Glutamatergic neuron (in vitro differentiated cells): ENCODE measurements at places on chromosomes 3 and 15. TPM values are rescaled to one million over a fixed set of nuclear protein-coding genes. Genes with fewer than 3 reads are reported as not detected.
A peak's percentile ranks its signal among the peaks of the same experiment; 100 is the strongest.

- DNase-seq: no peak
- H3K27ac ChIP-seq: no peak overlapping the region
- H3K4me1 ChIP-seq: no peaks in the 10 kb centered on the region
- H3K27me3 ChIP-seq: no peaks in the 10 kb centered on the region
- no peaks in the 10 kb centered on the region for H3K36me3 ChIP-seq
Observed at GRCh38 chr3:104556372-104557078, 810.2 kb upstream of the ALCAM start.

- H3K36me3 ChIP-seq: peaks cover 10% of the 10 kb centered on the region
- H3K27me3 ChIP-seq: no peaks in the 10 kb centered on the region
- H3K27ac ChIP-seq: no peak overlapping the region
- no peak overlapping the region for H3K4me3 ChIP-seq
- peaks cover 3% of the 10 kb centered on the region for H3K4me1 ChIP-seq
Observed at GRCh38 chr15:52086011-52086786, 26.4 kb downstream of the BCL2L10 start.

- peaks cover 17% of the 10 kb centered on the region for H3K4me1 ChIP-seq
- H3K36me3 ChIP-seq: peaks cover 3% of the 10 kb centered on the region
- H3K27me3 ChIP-seq: peaks cover 4% of the 10 kb centered on the region
- no peak for DNase-seq
- H3K4me3 ChIP-seq: no peak overlapping the region
Observed at GRCh38 chr3:182485301-182485700, 308.0 kb upstream of the ATP11B start.

DNA sequence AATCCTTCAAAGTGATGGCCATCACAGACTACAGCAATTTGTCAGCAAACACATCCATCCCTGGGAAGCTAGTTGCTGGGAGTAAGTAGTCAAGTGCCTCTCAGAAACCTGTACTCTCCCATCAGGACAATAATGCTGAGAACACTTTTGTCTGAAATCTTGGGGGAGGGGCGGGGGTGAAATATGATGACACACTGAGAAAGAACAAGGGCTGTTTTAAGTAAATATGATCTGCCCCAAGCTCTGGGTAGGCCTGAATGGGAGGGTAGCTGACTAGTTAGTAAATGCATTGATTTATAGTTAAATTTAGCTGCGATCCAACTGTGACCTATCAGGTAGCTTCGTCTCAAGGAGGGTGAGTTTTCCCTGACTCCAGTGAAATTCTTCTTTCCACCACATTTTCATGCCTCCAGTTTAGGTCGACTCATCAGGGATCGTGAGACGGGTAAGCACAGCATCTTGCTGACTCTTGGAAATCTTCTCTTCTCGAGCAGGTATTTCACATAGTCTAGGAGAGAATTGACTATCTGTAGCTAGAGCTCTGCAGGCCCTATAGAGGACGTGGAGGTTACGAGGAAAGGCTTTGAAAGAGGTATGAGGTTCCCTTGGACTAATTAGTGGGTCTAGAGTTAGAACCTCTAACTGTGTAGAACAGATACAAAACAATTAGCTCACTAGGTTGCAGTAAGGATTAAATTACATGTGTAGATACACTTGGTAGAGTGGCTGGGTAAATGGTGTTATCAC, 213.4 kb upstream of the SLC2A2 start:
- H3K4me1 ChIP-seq: peaks cover 26% of the 10 kb centered on the region
- no peak for DNase-seq
- no peak overlapping the region for H3K4me3 ChIP-seq
- no peaks in the 10 kb centered on the region for H3K36me3 ChIP-seq

- H3K36me3 ChIP-seq: no peaks in the 10 kb centered on the region
- no peak overlapping the region for H3K4me3 ChIP-seq
- H3K4me1 ChIP-seq: peaks cover 39% of the 10 kb centered on the region
- peak overlapping the region; percentile 22 for H3K27ac ChIP-seq
- DNase-seq: no peak
Observed at GRCh38 chr15:67504796-67505195, 16.1 kb upstream of the C15orf61 start.

DNA sequence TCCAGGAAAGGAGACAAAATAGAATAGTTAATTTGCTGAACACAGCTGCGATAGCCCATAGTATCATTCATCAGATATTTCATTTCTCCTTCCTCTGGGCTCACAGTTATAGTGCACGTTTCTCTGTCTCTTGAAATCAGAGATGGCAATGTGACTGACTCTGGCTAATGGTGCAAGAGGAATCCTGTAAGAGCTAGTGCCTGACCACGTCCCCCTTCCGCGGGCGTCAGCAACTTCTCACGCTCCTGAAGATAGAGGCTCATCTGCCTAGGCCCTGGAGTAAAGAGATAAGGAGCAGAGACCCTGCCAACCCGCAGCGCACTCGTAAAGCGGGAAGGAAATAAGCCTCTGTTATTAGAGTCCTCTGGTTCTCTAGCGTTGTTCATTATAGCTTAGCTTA, 391.8 kb downstream of the VPS13C start:
- H3K36me3 ChIP-seq: no peaks in the 10 kb centered on the region
- H3K27ac ChIP-seq: no peak overlapping the region
- no peak overlapping the region for H3K4me3 ChIP-seq
- H3K4me1 ChIP-seq: no peaks in the 10 kb centered on the region
- H3K27me3 ChIP-seq: no peaks in the 10 kb centered on the region

DNA sequence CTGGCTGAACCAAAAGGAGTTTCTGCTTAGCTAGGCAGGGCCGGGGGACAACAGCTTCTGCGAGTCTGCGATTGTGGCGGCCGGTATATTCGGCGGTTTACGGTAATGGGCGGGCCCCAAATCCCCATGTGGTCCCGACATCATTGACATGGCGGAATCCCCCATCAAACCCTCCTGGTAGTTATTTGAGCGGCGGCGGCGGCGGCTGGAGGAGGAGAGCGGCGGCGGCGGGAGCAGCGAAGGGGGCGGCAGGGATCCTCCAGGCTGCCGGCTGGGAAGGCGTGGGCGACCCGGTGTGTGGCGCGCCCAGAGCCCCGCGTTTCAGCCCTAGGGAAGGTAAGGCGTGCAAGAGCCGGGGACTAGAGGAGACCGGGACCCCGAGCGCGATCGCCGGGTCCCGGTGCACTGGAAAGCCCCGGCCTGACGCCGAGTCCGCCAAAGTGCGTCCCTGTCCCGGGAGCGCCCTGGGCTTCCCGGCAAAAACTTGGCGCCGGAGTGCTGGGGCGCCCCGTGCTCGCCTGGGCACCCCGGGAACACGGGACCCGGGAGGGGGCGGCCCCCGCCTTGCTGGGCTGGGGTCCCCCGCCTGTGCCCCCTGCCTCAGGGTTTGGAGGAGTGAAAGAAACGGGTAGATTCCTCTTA, at the start of gene FNDC3B:
Gene FNDC3B (plus strand): TSS at position 143 of the 642 bp plus-strand sequence. CDS start 72,902 bp downstream, outside the sequence.
- no peaks in the 10 kb centered on the region for H3K36me3 ChIP-seq
- H3K27me3 ChIP-seq: peaks cover 2% of the 10 kb centered on the region
- peak; percentile 94 for DNase-seq
- peak within 1 kb of the TSS; percentile 88 for H3K4me3 ChIP-seq

DNA sequence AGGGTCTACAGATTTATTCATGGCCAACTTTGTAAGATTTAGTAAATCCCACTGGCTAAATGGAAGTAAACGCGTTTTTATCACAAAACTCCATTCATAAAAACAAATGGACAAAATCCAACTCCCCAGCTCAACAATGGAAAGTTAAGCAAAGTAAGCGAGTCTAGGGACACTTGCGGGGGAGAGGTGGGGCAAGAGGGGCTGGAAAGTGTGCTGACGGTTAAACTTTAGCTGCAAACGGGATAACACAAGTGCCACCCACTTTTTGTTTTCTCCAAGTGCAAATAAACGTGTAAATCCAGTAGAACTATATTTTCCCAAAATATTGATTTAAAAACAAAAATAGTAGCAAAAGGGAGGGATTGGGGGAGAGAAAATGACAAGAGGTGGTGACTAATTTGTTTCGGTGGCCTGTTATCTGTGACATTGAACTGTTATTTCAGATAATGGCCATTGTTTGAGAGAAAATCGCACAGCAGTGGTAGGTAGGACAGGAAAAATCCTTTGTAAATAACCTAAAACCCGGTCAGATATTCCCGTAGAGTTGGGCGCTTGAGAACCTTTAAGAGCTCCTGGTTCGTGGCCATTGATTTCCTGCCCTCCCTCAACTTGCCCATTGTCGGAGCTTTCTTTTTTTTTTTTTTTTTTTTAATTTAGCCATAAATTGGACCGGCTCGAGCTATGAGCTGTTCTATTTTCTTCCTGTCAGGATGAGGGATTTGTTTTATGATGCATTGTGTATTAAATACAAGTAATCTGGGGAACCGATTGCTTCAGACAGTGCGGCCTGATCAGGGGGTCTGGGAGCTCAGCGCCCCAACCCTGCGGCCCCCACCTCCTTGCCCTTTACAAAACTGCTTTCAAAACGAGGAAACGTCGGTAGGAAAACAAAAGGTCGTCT, 514.8 kb downstream of the MECOM start:
- no peak for DNase-seq
- no peaks in the 10 kb centered on the region for H3K36me3 ChIP-seq
- H3K4me1 ChIP-seq: peaks cover 16% of the 10 kb centered on the region
- peaks cover 8% of the 10 kb centered on the region for H3K27me3 ChIP-seq
- H3K27ac ChIP-seq: no peak overlapping the region
- H3K4me3 ChIP-seq: peak overlapping the region; percentile 46

DNA sequence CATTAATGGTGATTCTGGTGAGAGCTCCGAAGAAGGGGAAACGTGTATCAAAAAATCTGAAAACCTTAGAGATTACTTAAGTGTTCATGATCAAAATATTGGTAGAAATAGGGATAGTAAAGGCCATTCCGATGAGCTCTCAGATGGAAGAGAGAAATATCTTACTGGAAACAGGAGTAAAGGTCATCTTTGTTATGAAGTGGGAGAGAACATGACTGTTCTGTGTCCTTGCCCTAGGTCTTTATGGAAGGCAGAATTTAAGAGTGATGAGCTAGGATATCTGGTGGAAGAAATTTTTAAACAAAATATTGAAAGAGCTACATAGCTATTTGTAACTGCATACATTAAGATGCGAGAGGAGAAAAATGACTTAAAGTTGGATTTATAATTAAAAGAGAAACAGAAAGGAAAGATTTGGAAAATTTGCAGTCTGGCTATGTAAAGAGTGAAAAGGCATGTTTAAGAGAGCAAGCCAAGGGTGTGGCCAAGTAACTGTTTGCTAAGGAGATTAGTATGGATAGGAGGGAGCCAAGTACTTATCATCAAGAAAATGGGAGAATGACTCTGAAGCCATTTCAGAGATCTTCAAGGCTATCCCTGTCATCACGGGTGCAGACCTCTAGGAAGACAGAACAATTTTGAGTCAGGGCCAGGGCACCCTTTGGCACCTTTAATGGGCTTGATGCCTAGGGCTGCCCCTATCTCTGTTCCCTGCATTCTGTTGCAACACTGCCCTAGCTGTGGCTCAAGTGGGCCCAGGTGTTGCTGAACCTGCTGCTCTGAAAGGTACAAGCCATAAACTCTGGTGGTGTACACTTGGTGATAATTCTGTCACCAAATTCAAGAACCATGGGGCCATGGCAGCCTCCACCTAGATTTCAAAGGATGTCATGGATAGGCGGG, 27.3 kb downstream of the SLMAP start:
- H3K4me3 ChIP-seq: no peak overlapping the region
- no peak overlapping the region for H3K27ac ChIP-seq
- H3K36me3 ChIP-seq: no peaks in the 10 kb centered on the region
- no peaks in the 10 kb centered on the region for H3K4me1 ChIP-seq

DNA sequence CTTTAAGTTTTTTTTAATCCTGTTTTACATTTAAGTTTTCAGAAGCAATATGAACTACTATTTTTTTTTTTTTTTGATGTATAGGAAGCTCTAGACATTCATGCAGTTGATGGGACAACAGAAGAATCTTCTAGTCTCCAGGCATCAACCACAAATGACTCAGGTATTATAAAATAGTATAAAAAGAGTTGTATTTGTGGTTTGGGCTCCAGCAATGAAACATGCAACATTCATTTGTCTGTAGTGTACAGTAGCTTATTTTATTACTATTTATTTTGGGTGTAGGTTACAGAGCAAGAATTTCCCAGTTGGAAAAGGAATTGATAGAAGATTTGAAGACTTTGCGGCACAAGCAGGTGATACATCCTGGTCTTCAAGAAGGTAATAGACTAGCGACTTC, 38.6 kb downstream of the MGA start:
- H3K4me3 ChIP-seq: no peak overlapping the region
- no peak for DNase-seq
- no peak overlapping the region for H3K27ac ChIP-seq
- H3K36me3 ChIP-seq: no peaks in the 10 kb centered on the region

DNA sequence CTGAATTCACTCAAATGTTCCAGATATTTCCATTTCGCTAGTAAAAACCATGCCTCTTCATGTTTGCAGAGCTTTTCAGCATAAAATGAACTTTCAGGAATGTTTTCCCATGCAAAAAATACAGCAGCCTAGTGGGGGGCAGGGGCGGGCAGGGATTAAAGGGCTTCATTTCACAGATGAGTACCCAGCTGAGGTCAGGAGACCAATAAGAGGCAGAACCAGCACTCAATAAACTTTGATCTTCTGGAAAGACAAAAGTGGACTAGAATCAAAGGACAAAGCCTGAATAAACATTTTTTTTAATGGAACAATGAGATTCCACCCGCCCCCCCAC, 8.0 kb downstream of the KLHL25 start:
- no peak overlapping the region for H3K4me3 ChIP-seq
- DNase-seq: no peak
- no peaks in the 10 kb centered on the region for H3K36me3 ChIP-seq
- peak overlapping the region; percentile 38 for H3K27ac ChIP-seq
- H3K4me1 ChIP-seq: peaks cover 53% of the 10 kb centered on the region

GRCh38 chr3:195153653-195154052, 117.3 kb downstream of the XXYLT1 start:
- DNase-seq: no peak
- H3K4me1 ChIP-seq: peaks cover 59% of the 10 kb centered on the region
- peak overlapping the region; percentile 75 for H3K4me3 ChIP-seq

GRCh38 chr3:179174316-179174715, 26.2 kb downstream of the PIK3CA start:
- no peaks in the 10 kb centered on the region for H3K36me3 ChIP-seq
- H3K4me3 ChIP-seq: no peak overlapping the region
- H3K4me1 ChIP-seq: peaks cover 5% of the 10 kb centered on the region

- DNase-seq: no peak
- H3K4me1 ChIP-seq: no peaks in the 10 kb centered on the region
- no peak overlapping the region for H3K4me3 ChIP-seq
- no peak overlapping the region for H3K27ac ChIP-seq
- H3K27me3 ChIP-seq: peaks cover 4% of the 10 kb centered on the region
- H3K36me3 ChIP-seq: no peaks in the 10 kb centered on the region
Observed at GRCh38 chr3:81658322-81658997, 103.0 kb downstream of the GBE1 start.

GRCh38 chr3:157838457-157838856, 267.8 kb downstream of the SHOX2 start:
- H3K36me3 ChIP-seq: no peaks in the 10 kb centered on the region
- no peak overlapping the region for H3K4me3 ChIP-seq
- H3K4me1 ChIP-seq: peaks cover 2% of the 10 kb centered on the region
- DNase-seq: no peak
- H3K27me3 ChIP-seq: peaks cover 2% of the 10 kb centered on the region

ZPLD1 gene
- total RNA-seq: not detected

ANKUB1 gene
- not detected for total RNA-seq

PDZRN3 gene
- total RNA-seq: 21.9 TPM

IL20RB gene
- total RNA-seq: 1.8 TPM

GLCE gene
- total RNA-seq: 6.7 TPM

RTP1 gene
- not detected for total RNA-seq

SLC2A2 gene
- total RNA-seq: not detected

TMC3 gene
- not detected for total RNA-seq

FSD2 gene
- not detected for total RNA-seq

PLSCR5 gene
- total RNA-seq: not detected
